ENCODE measurements at places on chromosomes 2 and 18.

GRCh38 chr2:127606625-127607398 lies 39.1 kb upstream of the GPR17 start:
- no peak for DNase-seq
- no peaks in the 10 kb centered on the region for H3K27me3 ChIP-seq
- no peak overlapping the region for H3K4me3 ChIP-seq
- H3K36me3 ChIP-seq, result no peaks in the 10 kb centered on the region
- no peaks in the 10 kb centered on the region for H3K4me1 ChIP-seq
- H3K27ac ChIP-seq, result no peak overlapping the region

- no peak for DNase-seq
- no peaks in the 10 kb centered on the region for H3K36me3 ChIP-seq
- H3K27me3 ChIP-seq, result no peaks in the 10 kb centered on the region
- no peak overlapping the region for H3K27ac ChIP-seq
- H3K4me1 ChIP-seq, result peaks cover 2% of the 10 kb centered on the region
These were observed 11.0 kb upstream of the RAB31 start for GRCh38 chr18:9697121-9697520.

DNA sequence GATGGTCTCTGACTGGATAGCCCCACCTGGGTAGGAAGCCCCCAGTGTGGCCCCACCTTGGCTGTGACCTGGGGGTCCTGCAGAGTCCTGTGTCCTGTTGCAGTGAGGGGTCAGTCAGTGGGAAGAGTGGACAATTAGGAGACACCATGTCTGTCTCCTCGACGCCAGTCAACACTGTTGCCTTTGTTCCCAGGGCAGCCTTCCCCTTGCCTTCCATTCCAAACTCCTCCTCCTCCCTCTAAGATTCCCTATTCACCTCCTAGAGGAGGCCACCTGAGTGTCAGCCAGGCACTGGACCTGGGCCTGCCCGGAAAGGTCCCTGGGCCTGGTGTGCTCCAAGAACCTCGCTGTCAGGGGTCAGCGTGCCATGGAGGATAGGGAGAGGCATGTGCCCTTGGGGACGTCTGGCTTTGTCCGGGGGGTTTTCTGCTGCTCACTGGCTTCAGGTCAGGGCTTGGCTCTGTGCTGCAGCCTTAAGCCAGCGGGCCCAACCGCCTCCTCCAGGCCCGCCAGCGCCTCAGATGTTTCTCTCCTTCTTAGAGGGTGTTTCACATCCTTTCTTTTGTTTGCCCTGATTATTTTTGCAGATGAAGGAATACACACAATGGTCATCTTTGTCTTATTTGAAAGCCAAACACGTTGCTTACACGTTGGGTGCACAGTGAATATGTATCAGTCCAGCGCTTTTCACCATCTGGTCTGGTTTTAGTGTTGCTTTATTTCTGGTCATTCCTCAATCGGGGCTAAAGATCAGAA lies 68.9 kb downstream of the HPCAL1 start:
- H3K36me3 ChIP-seq, result no peaks in the 10 kb centered on the region
- peaks cover 4% of the 10 kb centered on the region for H3K4me1 ChIP-seq
- H3K27ac ChIP-seq, result no peak overlapping the region
- no peak overlapping the region for H3K4me3 ChIP-seq
- no peak for DNase-seq
- H3K27me3 ChIP-seq, result no peaks in the 10 kb centered on the region

GRCh38 chr2:3956892-3957291 lies 253.5 kb downstream of the DCDC2C start:
- no peak overlapping the region for H3K4me3 ChIP-seq
- no peaks in the 10 kb centered on the region for H3K4me1 ChIP-seq
- H3K27ac ChIP-seq, result no peak overlapping the region
- H3K27me3 ChIP-seq, result no peaks in the 10 kb centered on the region
- no peaks in the 10 kb centered on the region for H3K36me3 ChIP-seq

DNA sequence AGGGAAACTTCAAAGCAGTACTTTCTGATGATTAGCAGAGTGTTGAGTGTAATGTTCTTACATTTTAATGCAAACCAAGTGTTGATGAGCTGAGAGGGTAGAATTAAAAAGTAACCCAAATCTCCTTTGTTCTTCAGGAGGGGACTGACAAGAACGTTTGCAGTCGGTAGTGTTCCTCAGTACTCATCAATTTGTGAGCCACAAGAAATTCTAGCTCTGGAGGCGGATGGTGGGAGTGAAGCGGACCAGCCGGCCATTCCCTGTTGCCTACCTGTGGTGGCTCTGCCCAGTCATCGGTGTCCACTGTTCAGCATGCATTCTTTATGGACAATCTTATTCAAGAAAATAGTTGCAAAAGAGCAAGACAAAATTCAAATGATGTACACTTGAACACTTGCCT lies 438.6 kb upstream of the POU3F3 start:
- no peaks in the 10 kb centered on the region for H3K27me3 ChIP-seq
- no peaks in the 10 kb centered on the region for H3K4me1 ChIP-seq
- no peaks in the 10 kb centered on the region for H3K36me3 ChIP-seq

- no peak overlapping the region for H3K27ac ChIP-seq
- H3K27me3 ChIP-seq, result no peaks in the 10 kb centered on the region
- H3K4me1 ChIP-seq, result peaks cover 6% of the 10 kb centered on the region
- H3K36me3 ChIP-seq, result no peaks in the 10 kb centered on the region
- peak; percentile 77 for DNase-seq
- H3K4me3 ChIP-seq, result no peak overlapping the region
These were observed 22.6 kb downstream of the GREB1L start for GRCh38 chr18:21264651-21265050.

- no peak for DNase-seq
- H3K4me3 ChIP-seq, result no peak overlapping the region
- no peak overlapping the region for H3K27ac ChIP-seq
- no peaks in the 10 kb centered on the region for H3K4me1 ChIP-seq
- H3K36me3 ChIP-seq, result no peaks in the 10 kb centered on the region
These were observed 322.1 kb downstream of the HRH4 start for GRCh38 chr18:24782566-24782965.

DNA sequence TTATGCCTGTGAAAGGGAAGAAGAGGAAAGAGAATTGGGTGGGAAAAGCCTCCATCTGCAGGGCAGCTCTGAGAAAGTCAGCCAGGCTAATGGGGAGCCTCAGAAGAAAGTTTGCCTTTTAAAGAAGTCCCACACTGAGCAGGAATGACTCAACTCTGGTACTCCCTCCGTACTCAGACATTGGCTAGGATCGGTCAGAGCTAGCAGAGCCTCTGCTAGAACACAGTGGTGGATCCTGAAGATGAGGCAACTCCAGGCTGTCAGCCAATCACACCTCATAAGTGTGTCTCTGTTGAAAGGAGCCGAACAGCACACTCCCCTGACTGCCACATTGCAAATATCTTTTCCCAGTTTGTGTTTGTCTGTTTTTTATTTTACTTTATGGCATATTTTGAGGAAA lies 96.9 kb downstream of the HNRNPLL start:
- H3K36me3 ChIP-seq, result no peaks in the 10 kb centered on the region
- no peak overlapping the region for H3K4me3 ChIP-seq
- no peak overlapping the region for H3K27ac ChIP-seq
- no peak for DNase-seq
- H3K4me1 ChIP-seq, result no peaks in the 10 kb centered on the region

- no peak overlapping the region for H3K4me3 ChIP-seq
- peaks cover 16% of the 10 kb centered on the region for H3K4me1 ChIP-seq
- H3K27ac ChIP-seq, result peak overlapping the region; percentile 90
- no peaks in the 10 kb centered on the region for H3K36me3 ChIP-seq
- DNase-seq, result peak; percentile 93
- H3K27me3 ChIP-seq, result no peaks in the 10 kb centered on the region
These were observed 89.7 kb downstream of the SPTBN1 start for GRCh38 chr2:54545702-54546450.

DNA sequence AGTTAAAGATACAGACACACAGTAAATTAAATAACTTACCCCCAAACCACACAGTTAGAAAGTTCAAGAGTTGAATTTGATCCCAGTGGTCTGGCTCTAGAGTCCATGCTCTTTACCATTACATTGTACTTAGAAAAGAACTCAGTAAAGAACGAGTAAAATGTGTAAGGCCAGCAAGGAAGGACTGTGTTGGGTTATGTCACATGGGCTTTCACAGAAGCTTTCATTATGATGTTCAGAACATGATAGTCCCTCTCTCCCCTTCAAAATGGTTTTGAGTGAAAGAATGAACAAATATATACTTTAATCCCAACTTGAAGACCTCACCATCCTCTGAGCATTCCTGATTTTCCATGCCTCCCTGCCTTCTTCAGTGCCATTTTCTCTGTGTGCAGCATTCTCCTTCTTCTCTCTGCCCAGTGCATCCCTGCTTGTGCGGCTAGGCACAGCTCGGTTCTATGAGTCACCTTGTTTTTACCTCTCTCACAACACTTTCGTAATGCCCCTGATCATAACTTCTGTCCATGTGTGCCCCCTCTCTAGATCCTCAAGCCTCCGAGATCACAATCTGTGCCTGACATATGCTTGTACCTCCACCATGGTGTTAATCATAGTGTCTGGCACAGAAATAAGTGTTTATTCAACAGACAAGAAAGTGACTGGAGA lies 22.0 kb downstream of the RASGRP3 start:
- H3K27ac ChIP-seq, result no peak overlapping the region
- no peaks in the 10 kb centered on the region for H3K4me1 ChIP-seq
- no peaks in the 10 kb centered on the region for H3K36me3 ChIP-seq

Measured in small intestine (tissue), 16 donors.